ENCODE measurements at places on chromosomes 5 and 9.

DNA sequence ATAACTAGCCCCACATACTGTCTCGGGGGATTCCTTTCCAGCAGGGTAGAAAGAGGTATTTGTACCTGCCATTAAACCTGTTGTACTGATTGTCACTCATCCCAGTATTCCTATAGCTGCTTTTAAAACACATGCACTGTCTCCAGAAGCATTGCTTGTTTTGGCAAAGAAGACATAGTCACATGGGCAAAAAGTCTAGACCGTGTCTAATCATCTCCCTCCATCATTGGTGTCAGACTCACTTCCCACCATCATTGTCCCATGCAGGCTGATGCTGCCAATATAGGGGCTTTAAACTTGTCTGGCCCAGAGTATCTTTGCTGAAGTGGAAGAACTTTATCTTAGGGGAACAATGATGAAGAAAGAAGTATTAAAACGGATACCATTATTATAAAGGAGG is 12.6 kb downstream of the DNAJC21 start:
- DNase-seq: no peak

DNA sequence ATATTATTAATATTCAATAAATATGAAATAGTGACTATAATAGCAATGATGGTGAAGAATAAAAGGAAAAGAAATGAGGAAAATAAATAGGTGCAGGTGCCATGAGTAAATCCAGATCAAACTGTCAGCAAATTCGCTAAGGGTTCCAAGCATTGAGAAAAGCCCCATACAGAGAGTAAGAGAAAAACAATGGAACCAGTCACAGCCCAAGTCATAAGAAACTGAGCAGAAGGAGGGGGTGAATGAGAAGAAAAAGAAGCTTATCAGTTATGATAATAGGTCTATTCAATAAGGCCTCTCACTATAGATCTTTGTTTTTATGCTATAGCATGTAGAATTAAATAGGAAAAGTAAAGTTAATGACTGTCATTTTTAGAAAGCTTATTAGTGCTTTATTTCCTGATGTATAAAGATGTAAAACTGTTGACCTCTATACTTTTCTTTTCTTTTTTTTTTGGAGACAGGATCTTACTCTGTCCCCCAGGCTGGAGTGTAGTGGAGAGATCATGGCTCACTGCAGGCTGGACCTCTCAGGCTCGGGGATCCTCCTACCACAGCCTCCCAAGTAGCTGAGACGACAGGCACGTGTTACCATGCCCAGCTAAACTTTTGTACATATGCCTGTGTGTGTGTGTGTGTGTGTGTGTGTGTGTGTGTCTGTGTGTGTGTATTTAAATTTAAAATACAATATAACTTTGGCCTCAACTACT is 72.4 kb downstream of the FYB1 start:
- DNase-seq: no peak

GRCh38 chr9:81877047-81877446 is 51.2 kb upstream of the SPATA31D4 start:
- DNase-seq: no peak

DNA sequence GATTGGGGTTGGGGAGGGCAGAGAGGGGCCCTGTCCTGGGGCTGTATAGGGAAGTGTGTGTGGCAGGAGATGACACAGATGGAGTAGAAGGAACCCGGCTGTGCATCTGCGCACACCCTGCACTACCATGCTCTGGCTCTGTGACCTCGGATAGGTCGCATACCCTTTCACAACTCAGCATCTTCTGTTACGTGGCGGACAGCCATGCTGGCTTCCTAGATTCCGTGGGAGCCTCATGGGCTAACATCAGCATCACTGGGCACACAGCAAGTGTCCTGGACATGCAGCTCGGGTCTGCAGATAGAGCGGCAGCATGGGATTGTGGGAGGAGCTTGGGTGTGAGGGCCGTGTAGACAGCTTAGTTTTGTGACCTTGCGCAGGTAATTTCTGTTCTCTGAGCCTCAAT is 9.2 kb downstream of the ARPC5L start:
- no peak for DNase-seq

GRCh38 chr5:97010606-97011005 is 74.7 kb downstream of the LNPEP start:
- DNase-seq: no peak

DNA sequence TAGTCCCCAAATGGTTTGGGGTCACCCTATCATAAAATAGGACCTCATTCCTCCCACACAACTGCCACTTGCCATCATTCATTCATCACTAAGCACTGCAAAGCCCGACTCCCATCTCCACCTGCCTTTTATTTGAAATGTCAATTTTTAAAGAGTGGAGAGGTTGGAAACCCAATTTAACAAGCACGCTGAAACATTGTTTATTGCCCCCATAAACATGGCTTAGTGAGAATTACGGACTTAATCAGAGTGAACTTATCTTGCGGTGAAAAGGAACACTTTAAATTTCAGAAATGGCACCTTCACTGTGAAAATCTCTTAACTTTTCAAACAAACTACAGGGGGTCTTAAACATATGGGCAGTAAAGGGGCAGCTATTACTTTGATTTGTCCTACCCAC is 241.1 kb downstream of the CRB2 start:
- DNase-seq: no peak

GRCh38 chr5:152593388-152593787 is 188.3 kb upstream of the NMUR2 start:
- no peak for DNase-seq
